ENCODE measurements at places on chromosomes 2 and 18.

- no peak for DNase-seq
Observed at GRCh38 chr2:15259356-15259756, 301.8 kb downstream of the NBAS start.

DNA sequence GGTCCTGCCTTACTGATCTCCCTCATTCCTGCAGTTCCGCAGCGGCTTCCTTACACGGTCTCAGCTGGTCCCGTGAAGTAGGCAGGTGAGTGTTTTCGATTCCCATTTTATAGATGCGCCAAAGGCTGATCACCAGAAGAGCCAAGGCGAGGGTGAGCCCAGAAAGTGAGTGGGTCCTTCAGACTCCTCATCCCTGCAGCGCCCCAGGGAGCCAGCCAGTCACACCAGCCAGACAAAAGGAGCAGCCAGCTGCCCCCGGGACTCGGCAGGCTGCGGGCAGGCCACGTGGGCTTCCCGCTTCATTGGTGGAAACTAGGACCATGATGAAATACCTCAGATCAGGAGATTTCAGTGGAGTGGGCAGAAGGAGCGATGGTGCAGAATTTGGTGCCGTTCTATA lies 85.9 kb downstream of the SMAD7 start:
- no peak for DNase-seq

- no peak for DNase-seq
Observed at GRCh38 chr2:145268931-145269330, 749.0 kb upstream of the ZEB2 start.

GRCh38 chr2:138718405-138718804 lies 61.8 kb downstream of the NXPH2 start:
- no peak for DNase-seq

DNA sequence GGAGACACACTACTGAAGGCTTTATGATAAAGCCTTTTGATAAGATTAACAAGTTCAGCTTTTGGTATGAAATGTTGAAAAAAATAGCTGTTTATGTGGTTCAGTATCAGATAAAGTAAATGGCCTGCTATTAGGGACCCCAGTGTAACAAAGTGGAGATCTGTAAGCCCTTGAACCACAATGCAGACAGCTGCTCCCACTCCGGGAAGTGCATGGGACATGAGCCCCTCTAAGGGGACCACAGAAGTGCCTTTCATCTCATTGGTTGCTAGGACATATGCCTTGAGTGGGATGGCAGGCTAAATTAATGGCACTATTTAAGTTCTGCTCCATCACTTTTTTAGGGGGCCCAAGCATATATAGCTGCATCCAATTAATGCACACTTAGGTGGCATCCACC lies 167.6 kb upstream of the SOX11 start:
- no peak for DNase-seq

- DNase-seq, result no peak
Observed at GRCh38 chr2:119583291-119583690, 39.0 kb downstream of the CFAP221 start.

- DNase-seq, result no peak
Observed at GRCh38 chr2:194346193-194346592, 1310.8 kb upstream of the SLC39A10 start.

DNA sequence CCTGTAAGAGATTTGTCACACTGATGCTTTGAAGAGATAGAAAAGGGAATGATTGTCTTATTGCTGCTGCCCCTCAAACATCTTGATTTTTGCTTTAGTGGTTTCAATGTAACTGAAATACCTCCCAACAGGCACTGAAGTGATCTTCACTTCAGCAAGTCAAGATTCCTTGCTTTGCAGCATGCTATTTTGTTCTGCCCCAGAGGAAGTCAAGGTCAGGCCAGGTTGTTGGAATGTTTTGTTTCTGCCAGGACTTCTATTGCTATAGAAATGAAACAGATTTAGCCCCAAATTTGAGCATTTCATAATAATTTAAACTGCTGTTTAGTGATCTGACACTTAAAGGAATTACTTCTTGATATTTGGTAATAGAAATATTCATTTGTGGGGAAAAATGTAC lies 277.6 kb downstream of the ZNF804A start:
- no peak for DNase-seq

DNA sequence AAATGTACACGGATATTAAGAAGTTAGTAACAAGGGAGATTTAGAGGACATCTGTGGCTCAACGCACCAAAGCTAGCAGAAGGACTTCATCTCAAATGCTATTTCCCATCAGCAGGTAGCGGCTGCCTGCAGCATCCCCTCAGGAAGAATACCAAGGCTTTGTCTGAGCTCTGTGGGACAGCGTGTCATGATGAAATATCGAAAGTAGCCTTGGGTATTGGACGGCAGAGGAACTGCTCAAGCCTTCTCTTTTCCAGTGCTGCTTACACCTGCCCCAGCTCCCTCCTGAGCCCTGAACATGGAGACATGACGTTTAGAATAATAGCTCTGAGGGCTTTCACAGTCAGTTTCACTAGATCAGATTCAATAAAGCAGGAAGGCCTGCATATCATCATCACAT lies 241.6 kb downstream of the SUCLG1 start:
- DNase-seq, result no peak

DNA sequence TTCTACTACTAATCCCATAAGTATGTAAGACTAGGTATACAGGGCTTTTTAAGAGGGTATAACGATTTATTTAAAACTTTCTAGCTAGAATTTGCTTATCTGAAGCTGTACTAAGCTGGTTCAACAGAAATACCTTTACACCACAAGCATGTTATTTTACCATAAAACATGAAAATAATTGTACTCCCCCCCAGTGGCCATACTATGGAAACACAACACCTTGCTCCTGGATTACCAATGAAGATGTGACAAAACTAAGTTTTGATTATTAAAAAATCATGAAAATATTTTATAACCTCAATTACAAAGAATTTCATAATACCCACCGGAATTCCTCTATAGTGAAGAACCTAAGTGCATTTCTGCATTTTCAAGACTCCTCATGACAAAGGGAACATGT lies 27.3 kb downstream of the LPIN2 start:
- no peak for DNase-seq

GRCh38 chr2:74481961-74482800 lies 617 bp downstream of the CCDC142 start:
- peak; percentile 61 for DNase-seq

- DNase-seq, result no peak
Observed at GRCh38 chr18:26894426-26894825, 28.9 kb upstream of the AQP4 start.

DNA sequence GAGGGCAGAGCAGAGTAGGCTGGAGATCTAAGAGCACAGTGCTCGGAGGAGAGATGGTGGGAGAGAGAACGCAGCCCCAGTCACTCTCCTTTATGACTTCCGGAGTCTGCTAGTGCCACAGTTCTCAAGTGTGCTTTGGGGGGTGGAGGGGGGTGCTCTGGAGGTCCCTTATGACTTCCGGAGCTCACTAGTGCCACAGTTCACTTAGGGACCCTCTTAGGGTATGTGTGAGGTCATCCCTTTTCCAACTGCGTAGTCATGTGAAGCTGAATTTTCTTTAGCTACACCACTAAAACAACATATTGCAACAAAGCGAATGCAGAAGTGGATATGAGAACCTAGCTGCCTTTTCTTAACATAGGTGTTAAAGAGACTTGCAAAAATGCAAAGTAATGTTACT lies 153.7 kb upstream of the KCTD1 start:
- DNase-seq, result no peak

DNA sequence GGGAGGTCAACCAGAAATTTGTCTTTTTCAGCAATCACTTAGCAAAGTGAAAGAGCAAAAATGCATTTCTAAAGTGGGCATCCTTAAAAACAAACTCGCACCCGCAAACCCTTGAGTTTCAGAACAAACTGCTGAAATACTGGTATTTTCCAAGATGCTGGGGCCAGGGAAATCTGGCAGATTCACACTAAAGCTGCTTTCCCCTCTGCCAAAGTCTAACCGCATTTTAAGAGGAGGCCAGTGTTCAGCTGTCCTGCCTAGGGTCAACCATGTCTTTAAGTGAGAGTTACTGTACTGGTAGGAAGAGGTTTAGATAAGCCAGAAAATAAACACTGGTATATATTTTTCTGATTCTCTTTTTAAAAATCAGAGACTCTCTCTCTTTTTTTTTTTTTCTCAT lies 55.9 kb downstream of the ACVR1 start:
- no peak for DNase-seq

GRCh38 chr2:159065313-159065712 lies 96.9 kb downstream of the TANC1 start:
- DNase-seq, result no peak

DNA sequence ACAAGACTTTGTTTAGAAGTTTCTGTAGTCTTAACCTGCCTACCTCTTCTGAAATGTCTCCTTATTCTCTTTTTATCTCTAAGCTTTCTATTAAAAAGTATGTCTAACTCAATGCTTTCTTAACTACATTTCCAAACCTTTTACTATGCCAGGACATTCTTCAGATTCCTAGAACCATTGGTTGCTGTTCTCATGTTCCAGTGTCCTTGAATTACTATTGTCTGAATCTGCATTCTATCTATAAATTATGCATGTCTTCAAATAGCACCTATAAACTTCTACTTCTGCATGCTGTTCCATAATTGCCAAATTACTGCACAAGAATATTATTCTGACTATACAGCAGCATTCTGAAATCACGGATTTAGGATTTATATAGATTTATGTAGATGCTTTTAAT lies 166.0 kb upstream of the VWC2L start:
- no peak for DNase-seq

DNA sequence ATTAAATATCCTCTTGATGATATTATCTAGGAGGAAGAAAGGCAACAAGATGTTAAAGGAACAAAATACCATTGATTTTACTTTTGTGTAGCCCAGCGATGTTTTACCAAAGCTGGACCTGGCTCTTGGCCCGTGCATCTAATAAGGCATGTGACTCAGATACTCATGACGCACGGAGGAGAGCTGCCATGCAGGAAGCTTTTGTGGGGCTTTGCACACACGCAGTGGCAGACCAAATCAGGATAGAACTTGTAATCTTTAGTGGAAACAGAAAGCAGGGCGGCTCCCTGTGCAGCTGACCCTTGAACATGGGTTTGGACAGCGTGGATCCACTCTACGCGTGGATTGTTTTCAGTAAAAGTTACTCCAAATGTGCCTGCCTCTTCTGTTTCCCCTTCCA lies 190.0 kb downstream of the NAPG start:
- DNase-seq, result no peak

GRCh38 chr2:10424051-10424450 lies 24.1 kb downstream of the ODC1 start:
- no peak for DNase-seq

GRCh38 chr2:24852431-24853020 lies 59.3 kb downstream of the CENPO start:
- no peak for DNase-seq

GRCh38 chr2:75098856-75099255 lies 100.5 kb downstream of the TACR1 start:
- no peak for DNase-seq

Measured in stimulated activated CD4-positive, alpha-beta T cell treated with anti-CD3 and anti-CD28 coated beads, Interleukin-2, amount 100 ng/mL, for 24 hours (primary cell).